Stimulated activated CD4-positive, alpha-beta T cell treated with anti-CD3 and anti-CD28 coated beads, Interleukin-1b, Interleukin-23, amount 100 ng/mL, for 24 hours (primary cell): ENCODE measurements at places on chromosomes 2 and 18.

DNA sequence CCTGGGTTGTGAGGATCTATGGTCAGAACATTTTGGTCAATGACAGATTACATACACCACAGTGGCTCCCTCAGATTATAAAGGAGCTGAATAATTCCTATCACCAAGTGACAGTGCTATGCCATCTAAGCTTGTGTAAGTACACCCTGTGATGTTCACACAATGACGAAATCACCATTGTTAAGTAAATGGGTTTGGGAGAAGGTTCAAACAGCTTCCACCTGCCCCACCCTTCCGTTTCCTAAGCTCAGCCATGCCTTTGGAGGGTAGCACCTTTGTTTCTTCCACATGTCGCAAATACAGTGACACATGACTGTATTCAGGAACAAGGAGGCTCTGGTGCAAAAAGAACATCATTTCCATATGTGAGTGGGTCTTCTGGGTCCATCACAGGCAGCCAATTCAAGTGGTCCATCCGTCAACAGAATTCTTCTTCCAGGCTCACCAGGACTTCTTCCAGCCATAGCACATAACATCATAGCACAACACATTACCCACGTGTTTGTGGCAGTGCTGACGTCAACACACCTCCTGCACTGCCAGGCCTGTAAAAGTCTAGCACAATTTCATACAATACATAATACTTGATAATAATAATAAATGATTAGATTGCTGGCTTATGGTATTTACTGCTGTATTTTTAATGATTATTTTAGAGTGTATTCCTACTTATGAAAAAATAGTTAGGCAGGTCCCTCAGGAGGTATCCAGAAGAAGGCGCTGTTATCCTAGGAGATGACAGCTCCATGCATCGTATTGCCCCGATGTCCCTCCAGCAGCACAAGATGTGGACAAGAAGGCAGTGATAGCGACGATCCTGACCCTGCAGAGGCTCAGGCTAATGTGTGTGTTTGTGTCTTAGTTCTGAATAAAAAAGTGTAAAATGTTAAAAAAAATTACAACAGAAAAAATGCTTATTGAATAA lies 264.8 kb downstream of the ANAPC1 start:
- no peak for DNase-seq

GRCh38 chr2:112834396-112835037 lies 2.1 kb downstream of the IL1B start:
- no peak for DNase-seq

DNA sequence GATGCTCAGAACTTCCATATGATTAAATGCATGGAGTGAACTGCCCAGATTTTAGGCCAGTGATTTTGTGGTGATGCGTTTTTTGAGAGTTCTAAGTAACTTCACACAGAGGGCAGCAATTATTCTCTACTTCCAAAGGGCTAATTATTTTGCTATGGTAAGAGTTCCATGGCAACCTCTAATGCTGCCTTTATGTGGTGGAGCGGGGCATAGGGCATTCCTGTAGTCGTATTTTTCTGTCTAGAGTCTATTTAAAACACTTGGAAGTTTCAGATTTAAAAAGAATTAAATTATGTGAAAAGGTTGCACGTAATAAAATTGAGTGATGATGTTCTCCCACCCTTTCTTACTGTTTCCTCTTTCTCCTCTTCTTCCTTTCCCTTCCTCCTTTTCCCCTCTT lies 63.9 kb upstream of the EML6 start:
- no peak for DNase-seq

- DNase-seq, result no peak
Measured at GRCh38 chr2:47890711-47891368, 15.5 kb downstream of the FBXO11 start.

- no peak for DNase-seq
Measured at GRCh38 chr2:12587228-12587627, 129.5 kb upstream of the TRIB2 start.

GRCh38 chr18:74395648-74396154 lies 61.4 kb downstream of the DIPK1C start:
- no peak for DNase-seq

- no peak for DNase-seq
Measured at GRCh38 chr2:15136639-15137038, 424.5 kb downstream of the NBAS start.

DNA sequence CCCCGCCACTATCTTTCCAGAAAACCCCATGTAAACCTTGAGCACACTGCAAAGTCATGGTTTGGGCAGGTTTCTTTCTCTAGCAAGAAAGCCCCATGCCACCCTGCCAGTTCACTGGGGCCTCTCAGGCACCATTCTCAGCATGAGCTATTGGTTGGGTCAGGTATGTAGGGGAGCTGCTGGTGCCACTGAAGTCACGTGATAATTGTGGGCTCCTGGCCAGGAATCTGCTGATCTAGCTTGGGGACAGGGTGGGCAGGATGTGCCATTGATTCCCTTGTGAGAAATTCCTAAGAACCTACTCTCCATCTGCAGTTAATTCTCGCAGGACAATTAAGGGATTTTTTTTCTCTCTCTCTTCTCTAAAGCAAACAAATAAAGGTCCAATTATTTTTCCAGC lies 26.5 kb upstream of the HNMT start:
- DNase-seq, result no peak

- DNase-seq, result no peak
Measured at GRCh38 chr2:161102770-161103450, 57.3 kb upstream of the TANK start.

GRCh38 chr2:106618614-106619013 lies 131.4 kb downstream of the CD8B2 start:
- no peak for DNase-seq

- DNase-seq, result no peak
Measured at GRCh38 chr18:5582849-5583681, 39.3 kb upstream of the EPB41L3 start.

DNA sequence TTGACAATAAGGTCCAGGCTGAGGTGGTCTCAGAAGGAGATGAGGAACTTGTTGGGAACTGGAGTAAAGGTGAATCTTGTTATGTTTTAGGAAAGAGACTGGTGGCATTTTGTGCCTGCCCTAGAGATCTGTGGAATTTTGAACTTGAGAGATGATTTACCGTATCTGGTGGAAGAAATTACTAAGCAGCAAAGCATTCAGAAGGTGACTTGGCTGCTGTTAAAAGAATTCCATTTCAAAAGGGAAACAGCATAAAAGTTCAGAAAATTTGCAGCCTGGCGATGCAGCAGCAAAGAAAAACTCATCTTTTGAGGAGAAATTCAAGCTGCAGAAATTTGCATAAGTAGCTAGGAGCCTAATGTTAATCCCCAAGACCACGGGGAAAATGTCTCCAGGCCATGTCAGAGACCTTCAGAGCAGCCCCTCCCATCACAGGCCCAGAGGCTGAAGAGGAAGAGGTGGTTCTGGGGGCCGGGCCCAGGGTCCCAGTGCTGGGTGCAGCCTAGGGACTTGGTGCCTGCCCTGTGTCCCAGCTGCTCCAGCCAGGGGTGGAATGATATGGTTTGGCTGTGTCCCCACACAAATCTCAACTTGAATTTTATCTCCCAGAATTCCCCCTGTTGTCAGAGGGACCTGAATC lies 73.5 kb downstream of the FIGN start:
- DNase-seq, result no peak

- no peak for DNase-seq
Measured at GRCh38 chr2:233708942-233709341, 3.8 kb upstream of the UGT1A5 start.

DNA sequence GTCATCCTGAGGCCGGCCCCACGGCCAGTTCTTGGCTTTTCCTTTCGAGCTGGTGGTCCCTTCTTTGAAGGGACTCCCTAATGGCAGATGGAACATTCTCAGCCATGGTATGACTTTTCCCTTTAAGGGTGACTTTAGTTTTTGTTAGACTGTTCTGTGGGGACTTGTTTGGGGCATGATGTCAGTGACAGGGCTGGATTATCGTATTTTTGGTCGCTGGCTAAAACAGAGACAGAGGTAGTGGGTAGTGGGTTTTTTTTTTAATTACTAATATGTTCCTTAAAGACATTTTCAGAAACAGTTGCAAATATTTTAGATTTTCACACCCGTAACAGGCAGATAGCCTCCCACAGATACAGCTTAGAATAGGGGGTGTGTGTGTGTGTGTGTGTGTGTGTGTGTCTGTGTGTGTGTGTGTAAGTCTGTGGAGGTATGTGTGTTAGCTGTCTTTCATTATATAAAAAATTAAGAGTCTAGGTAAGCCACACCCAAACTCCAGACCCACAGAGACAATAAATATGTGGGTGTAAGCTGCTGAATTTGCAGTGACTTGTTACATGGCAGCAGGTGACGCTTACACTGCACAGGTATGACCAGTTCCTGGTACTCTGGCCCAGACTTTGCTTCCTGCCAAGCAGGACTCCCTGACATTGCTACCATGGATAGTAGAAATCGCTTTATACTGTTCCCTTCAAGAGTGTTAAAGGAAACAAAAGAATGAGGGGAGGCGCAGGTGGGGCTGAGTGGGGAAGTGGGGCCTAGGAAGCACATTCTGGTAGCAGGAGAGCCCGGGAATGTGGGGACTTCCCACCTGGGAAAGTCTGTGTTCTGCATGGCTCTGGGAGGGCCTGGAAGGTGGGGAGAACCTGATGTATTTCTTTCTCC lies 20.9 kb downstream of the NCK2 start:
- DNase-seq, result no peak

GRCh38 chr18:2502394-2502793 lies 68.9 kb downstream of the METTL4 start:
- no peak for DNase-seq

DNA sequence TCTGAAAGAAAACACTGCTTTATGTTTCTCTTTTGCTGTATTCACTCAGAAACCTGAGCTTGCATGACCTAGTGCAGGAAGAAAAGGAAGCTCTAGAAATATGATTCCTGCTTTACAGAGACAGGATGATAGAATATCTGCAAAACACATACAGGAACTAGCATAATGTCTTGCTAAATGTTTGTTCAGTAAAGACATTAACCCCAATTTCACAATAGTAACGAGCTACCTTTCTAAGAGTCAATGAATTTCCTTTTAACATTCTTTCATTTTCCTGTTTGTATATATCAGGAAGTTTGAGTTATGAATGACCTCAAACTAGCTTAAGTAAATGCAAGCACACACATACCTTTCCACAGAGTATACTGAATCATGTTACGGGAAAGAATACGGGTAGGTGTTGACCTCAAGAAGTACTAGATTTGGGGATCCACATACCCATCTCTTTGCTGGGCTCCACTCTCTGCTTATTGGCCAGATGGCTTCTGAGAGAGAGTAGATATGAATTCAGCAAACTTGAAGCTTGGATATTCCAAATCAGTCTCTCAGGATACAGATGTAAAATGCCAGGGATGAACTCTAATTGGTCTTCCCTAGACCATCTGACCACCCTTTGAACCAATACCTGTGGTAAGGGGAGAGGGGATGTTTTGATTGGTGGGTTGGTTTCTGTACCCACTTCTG lies 18.2 kb upstream of the ACSL3 start:
- DNase-seq, result no peak

- no peak for DNase-seq
Measured at GRCh38 chr2:230661072-230661957, 51.3 kb upstream of the CAB39 start.

- DNase-seq, result no peak
Measured at GRCh38 chr2:203175371-203175770, 63.4 kb upstream of the CYP20A1 start.

- peak; percentile 36 for DNase-seq
Measured at GRCh38 chr2:190781604-190782198, 98.9 kb upstream of the GLS start.

GRCh38 chr2:219612577-219613286 lies 14.7 kb upstream of the SLC4A3 start:
- DNase-seq, result no peak

DNA sequence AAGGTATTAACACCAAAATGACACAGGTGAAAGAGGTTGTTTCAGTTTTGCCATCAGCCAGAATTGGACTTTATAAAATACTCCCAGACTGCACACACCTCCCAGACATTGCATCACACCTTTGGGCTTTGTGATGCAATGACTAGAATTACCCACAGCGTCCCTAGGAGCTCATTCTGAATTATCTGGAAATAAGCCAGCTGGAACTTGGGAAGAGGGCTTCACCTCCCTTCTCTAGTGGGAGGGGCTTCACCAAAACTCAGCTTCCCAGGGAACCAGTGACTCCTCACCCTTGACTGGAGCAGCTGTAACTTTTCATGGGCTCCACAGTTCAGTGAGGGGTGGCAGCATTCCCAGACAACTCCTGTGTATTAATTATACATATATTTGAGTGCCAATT lies 83.1 kb upstream of the BZW1 start:
- DNase-seq, result no peak

DNA sequence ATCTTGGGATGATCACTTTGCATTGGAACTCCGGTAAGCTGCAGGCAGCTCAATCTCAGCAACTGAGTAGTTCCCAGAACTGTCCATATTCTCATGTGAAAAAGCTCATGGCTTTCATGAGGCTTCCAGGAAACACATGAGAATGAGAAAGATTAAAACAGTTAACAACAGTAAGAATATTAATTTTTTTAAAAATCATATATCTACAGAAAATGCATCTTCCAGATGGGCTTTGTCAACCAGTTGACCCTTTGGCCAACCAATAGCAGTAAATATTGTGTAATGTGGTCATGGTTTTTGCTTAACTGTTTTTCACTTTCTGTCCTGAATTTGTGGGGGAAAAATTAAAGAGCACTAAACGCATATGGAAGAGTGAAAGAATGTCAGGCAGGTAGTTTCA lies 131.2 kb upstream of the CCDC195 start:
- no peak for DNase-seq

DNA sequence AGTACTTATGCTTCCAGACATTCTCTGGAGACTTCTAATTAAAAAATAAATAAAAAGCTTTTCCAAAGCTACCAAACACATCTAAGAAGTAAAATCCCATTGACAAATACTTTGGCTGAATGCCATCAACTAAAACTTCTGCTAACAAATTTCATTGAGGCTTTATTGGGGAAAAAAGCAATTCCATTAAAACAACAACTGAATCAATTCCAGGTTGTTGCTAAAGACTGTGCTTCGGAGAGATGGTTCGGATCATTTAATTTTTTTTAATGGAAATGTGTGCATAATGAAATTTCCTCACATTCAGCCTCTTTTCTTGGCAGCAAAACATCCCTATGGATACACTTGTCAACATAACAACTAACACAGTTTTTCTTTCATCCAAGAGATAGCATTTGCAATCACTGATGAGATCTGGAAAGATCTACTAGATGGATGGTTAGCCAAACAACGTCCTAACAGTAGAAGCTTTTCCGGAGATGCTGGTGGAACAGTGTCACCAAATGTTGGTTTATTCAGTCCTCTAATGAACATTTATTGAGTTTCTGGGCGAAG lies 446.1 kb upstream of the FAM98A start:
- no peak for DNase-seq

GRCh38 chr2:26740890-26741302 lies 23.2 kb upstream of the SLC35F6 start:
- no peak for DNase-seq

DNA sequence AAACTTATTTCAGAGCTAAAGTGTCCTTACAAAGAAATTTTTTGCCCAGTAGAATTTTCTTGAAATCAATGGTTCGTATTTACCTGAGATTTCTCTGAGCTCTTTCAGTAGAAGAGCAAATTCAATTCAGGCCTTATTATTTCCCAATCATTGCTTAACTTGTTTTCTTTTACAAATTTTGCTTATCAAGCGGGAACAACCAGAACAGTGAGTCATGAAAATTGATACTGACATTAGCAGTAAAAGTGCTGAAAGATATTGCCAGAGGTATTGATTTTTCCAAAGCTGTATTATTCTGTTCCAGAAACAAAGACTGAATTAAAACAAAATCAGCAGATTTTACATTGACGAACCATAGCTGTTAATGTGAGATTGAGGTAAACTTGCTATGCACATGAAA lies 10.1 kb upstream of the RIOK3 start:
- no peak for DNase-seq
